ENCODE measurements at places on chromosomes 3 and 15.

DNA sequence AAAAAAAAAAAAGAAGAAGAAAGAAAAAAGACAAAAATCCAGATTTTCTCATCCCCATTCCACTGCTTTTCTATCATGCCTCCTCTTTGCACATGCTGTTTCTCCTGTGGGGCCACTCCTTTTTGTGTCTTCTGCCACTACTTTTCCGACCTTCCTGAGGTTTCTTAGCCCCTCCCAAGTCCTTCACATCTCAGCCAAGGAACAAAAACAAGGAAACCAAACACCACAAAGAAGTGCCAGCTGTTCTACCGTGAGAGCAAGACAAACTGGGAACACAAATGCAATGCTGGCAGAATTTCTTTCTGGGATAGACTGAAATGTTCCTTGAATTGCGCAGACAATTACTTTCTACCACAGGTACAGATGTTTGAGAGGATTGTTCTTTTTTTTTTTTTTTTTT is 83.2 kb downstream of the MB21D2 start:
- no peak for DNase-seq

- no peak for DNase-seq
Observed at GRCh38 chr15:51088585-51088984, 6.1 kb downstream of the TNFAIP8L3 start.

DNA sequence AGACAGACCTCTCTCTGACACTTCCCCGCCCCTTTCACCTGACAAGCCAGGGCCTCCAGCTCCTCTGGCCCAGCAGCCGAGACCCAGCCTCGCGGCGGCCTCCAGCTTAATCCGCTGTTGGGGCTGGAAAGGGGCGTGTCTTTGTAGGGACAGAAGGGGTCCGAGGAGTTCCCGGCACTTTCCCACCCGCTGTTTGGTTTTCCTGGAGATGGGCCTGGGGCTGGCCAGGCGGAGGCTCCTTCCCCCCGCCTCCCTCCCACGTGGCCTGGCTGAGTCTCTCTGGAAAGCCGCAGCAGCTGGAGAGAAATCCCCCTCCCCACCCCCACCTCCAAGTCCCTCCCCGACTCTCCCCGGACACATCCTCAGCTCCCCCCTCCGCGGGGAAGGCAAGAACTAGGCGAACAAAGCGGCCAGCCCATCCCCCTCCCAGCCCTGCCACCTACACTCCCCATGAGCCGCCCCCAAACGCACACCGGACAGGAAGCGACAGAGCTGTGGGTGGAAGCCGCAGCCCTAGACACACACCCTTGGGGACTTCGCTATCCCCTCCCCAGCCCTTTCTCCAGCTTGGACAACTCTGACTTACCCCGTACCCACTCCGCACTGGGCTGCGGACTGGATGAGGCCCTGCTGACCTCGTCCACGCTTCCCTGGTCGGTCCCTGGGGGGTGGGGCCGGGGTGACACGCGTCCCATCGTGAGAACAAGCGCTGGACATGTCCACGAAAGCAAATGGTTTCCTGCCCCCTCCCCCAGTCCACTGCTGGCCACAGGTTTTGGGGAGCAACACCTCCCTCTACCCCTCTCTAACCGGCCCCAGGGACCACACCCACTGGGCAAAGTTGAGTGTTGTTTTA is 1.2 kb downstream of the IGDCC4 start:
- peak; percentile 91 for DNase-seq

GRCh38 chr15:85584872-85585271 is 204.5 kb downstream of the AKAP13 start:
- no peak for DNase-seq

- no peak for DNase-seq
Observed at GRCh38 chr15:35566991-35567390, 21.0 kb upstream of the DPH6 start.

GRCh38 chr3:148957586-148957985 is 33.8 kb upstream of the GYG1 start:
- no peak for DNase-seq

GRCh38 chr3:143121241-143122088 is 1.9 kb downstream of the CHST2 start:
- DNase-seq: peak; percentile 49

DNA sequence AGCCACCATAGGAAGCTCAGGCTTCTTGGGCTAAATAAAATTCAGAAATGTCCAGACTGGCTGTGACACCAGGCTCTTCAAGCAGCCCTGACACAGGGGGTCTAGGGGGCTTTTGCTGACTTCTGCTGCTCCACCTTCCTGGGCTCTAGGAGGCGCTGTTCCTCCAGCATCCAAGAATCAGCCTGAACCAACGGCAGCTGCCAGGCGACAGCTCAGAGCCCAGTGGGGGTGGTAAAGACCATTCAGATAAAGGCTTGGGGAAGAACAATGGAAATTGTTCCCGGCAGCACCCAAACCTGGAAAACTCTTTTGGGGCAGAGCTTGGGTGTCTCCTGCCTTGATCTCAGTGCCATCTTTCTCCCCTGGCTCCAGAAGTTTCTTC is 21.6 kb upstream of the PSTPIP1 start:
- no peak for DNase-seq

- DNase-seq: no peak
Observed at GRCh38 chr15:35173444-35174118, 88.5 kb upstream of the NANOGP8 start.

- DNase-seq: no peak
Observed at GRCh38 chr3:193884652-193885051, 251.3 kb upstream of the HES1 start.

DNA sequence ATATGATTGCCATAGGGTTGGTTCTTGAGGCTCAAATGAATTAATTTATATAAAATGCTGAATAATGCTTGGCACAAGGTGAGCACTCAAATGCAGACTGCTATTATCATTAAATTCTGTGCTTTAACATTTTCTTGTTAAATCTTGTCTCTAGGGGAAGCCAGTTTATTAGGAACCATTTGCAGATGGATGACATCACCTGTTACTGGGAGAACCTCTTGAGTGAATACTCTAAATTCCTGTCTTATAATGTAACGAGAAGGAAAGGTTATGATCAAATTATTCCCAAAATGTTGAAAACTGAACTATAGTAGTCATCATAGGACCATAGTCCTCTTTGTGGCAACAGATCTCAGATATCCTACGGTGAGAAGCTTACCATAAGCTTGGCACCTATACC is 6.2 kb upstream of the TIMMDC1 start:
- no peak for DNase-seq

- DNase-seq: peak; percentile 24
Observed at GRCh38 chr3:46359733-46360493, 6.0 kb downstream of the CCR2 start.

All from hindlimb muscle (tissue), 1 donor.